Activated CD4-positive, alpha-beta memory T cell treated with anti-CD3 and anti-CD28 coated beads for 36 hours (primary cell): ENCODE measurements at places on chromosomes 16 and 17.

GRCh38 chr16:68242085-68242484, 3.1 kb upstream of the PLA2G15 start:
- DNase-seq, result no peak
- H3K27me3 ChIP-seq, result no peaks in the 10 kb centered on the region
- no peak overlapping the region for H3K4me3 ChIP-seq
- peaks cover 36% of the 10 kb centered on the region for H3K4me1 ChIP-seq

DNA sequence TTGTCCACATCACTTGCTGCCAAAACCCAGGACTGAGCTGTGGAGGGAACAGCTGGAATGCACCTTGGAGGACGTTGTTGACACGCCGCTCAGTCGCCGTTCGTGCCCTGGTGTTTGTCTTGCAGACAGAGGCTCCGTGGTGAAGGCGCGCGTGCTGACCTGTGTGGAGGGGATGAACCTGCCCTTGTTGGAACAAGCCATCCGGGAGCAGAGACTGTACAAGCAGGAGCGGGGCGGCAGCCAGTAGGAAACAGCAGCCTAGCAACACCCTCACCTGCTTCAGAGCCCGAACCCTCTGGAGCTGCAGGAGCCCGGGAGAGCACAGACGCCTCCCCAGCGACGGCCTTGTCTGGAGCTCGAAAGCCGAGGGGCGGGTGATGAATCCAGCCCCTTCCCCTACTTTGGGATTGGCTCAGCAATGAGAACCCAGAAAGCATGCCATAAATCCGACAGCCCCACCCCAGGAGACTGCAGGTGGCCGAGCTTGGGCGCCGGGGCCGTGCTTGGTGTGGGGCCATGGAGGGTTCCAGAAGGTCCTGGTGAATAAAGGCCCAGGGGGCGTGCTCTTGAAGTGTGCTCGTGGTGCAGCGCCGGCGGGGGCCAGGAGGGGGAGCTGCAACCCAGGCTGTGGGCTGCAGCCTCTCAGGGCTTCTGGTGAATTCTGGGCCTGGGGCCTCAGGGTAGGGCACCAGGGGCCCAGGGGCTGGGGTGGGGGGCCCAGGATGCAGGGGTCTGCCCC, 470 bp upstream of the CDK3 start:
- H3K4me1 ChIP-seq, result peaks cover 16% of the 10 kb centered on the region
- no peak overlapping the region for H3K27ac ChIP-seq
- no peak overlapping the region for H3K4me3 ChIP-seq
- DNase-seq, result peak; percentile 76
- no peaks in the 10 kb centered on the region for H3K27me3 ChIP-seq

DNA sequence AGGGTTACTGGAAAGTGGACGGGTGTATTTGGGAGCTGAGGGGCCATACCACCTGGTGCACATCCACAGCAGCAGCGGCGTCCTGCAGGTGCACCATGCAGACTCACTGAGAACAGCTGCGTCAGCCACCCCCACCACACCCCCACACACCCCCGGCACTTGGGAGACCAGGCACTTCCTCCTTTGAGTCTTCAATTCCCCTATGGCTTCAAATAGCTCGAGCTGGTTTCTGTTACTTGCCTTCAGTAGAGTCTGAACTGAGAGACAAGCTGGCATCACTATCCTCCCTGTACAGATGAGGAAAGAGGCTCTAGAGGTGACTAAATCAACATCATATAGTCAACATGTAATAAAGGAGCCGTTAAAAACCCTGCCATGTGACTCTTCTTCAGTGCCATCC, 15.4 kb downstream of the CUEDC1 start:
- no peaks in the 10 kb centered on the region for H3K36me3 ChIP-seq
- H3K4me1 ChIP-seq, result peaks cover 19% of the 10 kb centered on the region
- no peak overlapping the region for H3K27ac ChIP-seq

DNA sequence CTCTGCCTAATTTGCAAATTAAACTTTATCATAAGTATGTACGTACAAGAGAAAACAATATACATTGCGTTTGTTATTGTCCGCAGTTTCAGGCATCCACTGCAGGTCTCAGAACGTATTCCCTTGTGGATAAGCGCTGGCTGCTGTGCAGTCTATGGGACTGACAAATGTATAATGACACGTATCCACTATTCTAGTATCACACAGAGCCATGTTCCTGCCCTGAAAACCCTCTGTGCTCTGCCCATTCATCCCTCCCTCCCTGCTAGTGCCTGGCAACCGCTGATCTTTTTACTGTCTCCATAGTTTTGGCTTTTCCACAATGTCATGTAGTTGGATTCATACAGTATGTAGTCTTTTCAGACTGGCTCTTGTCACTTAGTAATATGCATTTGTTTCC, 179.4 kb downstream of the MAF start:
- H3K4me3 ChIP-seq, result no peak overlapping the region
- H3K27me3 ChIP-seq, result no peaks in the 10 kb centered on the region
- H3K27ac ChIP-seq, result no peak overlapping the region
- no peak for DNase-seq
- H3K36me3 ChIP-seq, result no peaks in the 10 kb centered on the region
- H3K4me1 ChIP-seq, result peaks cover 10% of the 10 kb centered on the region

DNA sequence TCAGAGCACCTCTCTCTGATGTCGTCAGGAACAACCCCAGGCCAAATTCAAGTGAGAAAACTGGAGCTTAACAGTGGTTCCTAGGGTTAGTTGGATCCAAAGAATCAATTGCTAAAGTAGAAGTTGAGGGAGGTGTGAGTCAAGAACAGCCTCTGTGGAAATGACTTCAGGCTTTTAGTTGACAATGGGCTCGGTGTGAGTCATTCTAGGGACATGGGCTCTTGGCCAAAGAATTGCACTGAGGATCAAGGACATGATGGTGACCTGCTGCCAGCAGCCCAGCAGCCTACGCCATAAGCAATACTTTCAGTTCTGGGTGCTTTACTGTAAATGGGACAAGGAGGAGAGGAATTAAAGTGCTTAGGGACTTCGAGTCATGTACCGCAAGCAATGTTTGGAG, 32.1 kb upstream of the SMURF2 start:
- DNase-seq, result no peak
- H3K36me3 ChIP-seq, result no peaks in the 10 kb centered on the region
- H3K27me3 ChIP-seq, result peaks cover 2% of the 10 kb centered on the region
- no peaks in the 10 kb centered on the region for H3K4me1 ChIP-seq

GRCh38 chr16:24955975-24956731, 59.0 kb downstream of the ARHGAP17 start:
- H3K27ac ChIP-seq, result no peak overlapping the region
- H3K36me3 ChIP-seq, result peaks cover 43% of the 10 kb centered on the region
- no peaks in the 10 kb centered on the region for H3K4me1 ChIP-seq
- H3K27me3 ChIP-seq, result no peaks in the 10 kb centered on the region
- no peak overlapping the region for H3K4me3 ChIP-seq

GRCh38 chr16:4532238-4532637, 6.3 kb downstream of the CDIP1 start:
- H3K4me3 ChIP-seq, result no peak overlapping the region
- peaks cover 10% of the 10 kb centered on the region for H3K36me3 ChIP-seq
- DNase-seq, result no peak
- H3K4me1 ChIP-seq, result peaks cover 42% of the 10 kb centered on the region
- H3K27ac ChIP-seq, result no peak overlapping the region

DNA sequence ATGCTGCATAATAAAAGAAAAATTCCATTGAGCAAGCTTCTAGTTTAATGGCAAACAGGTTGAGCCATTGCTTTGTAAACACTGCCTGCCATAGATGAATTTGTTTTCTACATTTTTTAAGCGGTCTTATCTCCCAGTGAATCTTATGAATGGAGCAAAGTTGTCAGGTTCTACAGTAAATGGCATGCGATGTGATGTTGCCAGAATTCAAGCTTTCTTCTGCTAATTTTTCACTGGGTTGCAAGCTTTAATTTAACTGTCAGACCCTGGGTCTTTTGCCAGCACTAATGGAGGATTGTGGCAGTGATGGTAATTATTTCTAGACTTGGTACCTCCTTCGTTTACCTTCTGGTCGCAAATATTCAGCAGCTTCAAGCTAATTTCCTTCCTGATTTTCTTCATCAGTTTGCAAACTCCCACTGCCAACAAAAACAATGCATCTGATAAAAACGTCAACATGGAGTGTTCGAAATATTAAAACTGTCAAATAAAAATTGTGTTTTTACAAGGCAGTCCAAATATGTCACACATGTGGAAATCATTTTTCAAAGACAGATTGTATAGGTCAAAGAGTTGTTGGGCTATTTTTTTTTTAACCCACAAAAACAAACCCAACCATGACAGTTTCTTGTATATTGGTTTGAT, 274.2 kb upstream of the ERCC4 start:
- H3K4me3 ChIP-seq, result no peak overlapping the region
- DNase-seq, result no peak
- no peaks in the 10 kb centered on the region for H3K36me3 ChIP-seq
- H3K4me1 ChIP-seq, result no peaks in the 10 kb centered on the region
- no peak overlapping the region for H3K27ac ChIP-seq

DNA sequence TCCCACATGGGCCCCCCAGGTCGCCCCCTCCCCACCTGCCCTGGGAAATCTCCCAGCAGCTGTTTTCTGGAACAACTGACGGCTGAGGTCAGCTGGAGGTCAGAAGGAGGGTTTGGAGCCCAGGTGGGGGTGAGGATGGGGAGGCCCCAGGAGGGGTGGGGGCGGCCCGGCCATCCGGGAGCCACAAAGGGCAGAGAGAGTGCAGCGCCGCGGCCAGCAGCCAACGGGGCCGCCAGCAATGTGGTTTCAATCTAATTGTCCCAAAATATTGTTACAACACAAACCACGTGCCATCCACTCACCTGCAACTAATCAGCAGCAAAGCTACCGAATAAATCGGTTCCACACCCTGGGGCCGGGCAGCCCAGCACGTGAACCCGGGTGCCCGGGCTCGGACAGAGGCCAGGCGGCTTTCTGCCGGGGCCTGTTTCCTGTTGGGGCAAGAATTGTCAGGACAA, 28.3 kb upstream of the SLC38A10 start:
- no peak overlapping the region for H3K4me3 ChIP-seq
- no peak overlapping the region for H3K27ac ChIP-seq
- no peaks in the 10 kb centered on the region for H3K4me1 ChIP-seq
- DNase-seq, result no peak
- H3K27me3 ChIP-seq, result peaks cover 1% of the 10 kb centered on the region

DNA sequence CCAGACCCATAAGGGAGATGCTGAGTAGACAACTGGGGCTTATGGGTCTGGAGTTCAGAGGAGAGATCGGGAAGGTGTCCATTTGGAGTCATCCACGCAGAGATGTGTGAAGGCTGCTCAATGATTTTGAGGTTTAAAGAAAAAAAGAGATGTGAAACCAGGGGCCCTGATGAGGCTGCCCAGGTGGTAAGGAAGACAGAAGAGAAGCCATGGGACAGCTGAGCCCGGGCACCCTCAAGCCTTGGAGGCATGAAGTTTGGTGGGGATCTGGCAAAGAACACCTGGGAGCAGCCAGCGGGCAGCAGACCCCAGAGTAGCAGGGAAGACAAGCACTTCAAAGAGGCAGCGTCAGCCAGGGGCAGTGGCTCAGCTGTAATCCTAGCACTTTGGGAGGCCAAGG, 20.8 kb upstream of the MYO15B start:
- no peaks in the 10 kb centered on the region for H3K36me3 ChIP-seq
- DNase-seq, result no peak
- H3K27ac ChIP-seq, result no peak overlapping the region
- H3K4me3 ChIP-seq, result no peak overlapping the region

DNA sequence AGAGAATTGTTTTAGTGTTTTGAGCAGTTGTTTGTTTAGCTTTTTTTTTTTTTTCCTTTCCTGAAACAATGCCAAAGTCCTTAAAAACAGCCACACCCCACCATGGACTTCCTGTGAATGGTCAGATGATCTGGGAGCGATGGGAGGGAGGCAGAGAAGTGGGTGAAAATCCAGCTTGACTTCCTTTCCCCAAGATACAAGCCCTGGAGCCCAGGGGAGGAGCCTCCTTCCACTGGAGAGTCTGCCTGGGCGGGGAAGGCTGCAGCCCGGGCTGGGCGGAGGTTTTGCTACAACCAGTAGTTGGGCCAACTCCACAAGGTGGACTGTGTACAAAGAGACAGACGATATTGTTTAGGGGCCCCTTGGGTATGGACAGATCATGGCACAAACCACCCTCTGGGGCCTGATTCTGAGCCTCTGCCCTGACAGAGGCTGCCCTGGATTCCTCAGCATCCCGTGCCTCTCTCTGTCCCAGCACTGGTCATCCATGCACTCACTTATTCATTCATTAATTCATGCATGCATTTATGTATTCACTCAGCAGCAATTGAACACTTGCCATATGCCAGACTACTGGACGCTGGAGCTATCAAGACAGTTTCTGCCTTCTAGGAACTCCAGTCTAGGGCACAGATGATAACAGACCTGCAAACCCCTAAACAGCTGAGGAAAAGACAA, 29.8 kb downstream of the WSB1 start:
- no peak for DNase-seq
- no peak overlapping the region for H3K4me3 ChIP-seq
- no peaks in the 10 kb centered on the region for H3K27me3 ChIP-seq
- H3K36me3 ChIP-seq, result peaks cover 2% of the 10 kb centered on the region

- H3K36me3 ChIP-seq, result no peaks in the 10 kb centered on the region
- no peak for DNase-seq
- no peak within 1 kb of the TSS for H3K4me3 ChIP-seq
- no peak within 1 kb of the TSS for H3K27ac ChIP-seq
Measured at GRCh38 chr16:27066668-27067537, at the start of gene C16orf82. Gene C16orf82, plus strand, starts transcription at chr16:27066927.

GRCh38 chr17:2691965-2692780, 19.4 kb downstream of the CLUH start:
- no peaks in the 10 kb centered on the region for H3K27me3 ChIP-seq
- peaks cover 5% of the 10 kb centered on the region for H3K4me1 ChIP-seq
- DNase-seq, result no peak
- H3K36me3 ChIP-seq, result peaks cover 3% of the 10 kb centered on the region
- H3K27ac ChIP-seq, result no peak overlapping the region

GRCh38 chr17:27315322-27315721, 21.4 kb downstream of the WSB1 start:
- H3K27ac ChIP-seq, result no peak overlapping the region
- H3K4me3 ChIP-seq, result no peak overlapping the region

- H3K27ac ChIP-seq, result no peak overlapping the region
- H3K4me3 ChIP-seq, result no peak overlapping the region
- peaks cover 48% of the 10 kb centered on the region for H3K36me3 ChIP-seq
- peak; percentile 90 for DNase-seq
Measured at GRCh38 chr17:76397687-76398522, 13.5 kb downstream of the SPHK1 start.

GRCh38 chr17:6348891-6349290, 86.0 kb downstream of the AIPL1 start:
- DNase-seq, result no peak
- H3K27ac ChIP-seq, result no peak overlapping the region
- H3K4me3 ChIP-seq, result no peak overlapping the region
- H3K27me3 ChIP-seq, result peaks cover 31% of the 10 kb centered on the region

GRCh38 chr16:78364556-78364880, 265.1 kb downstream of the WWOX start:
- H3K4me3 ChIP-seq, result no peak overlapping the region
- H3K27me3 ChIP-seq, result no peaks in the 10 kb centered on the region
- no peaks in the 10 kb centered on the region for H3K4me1 ChIP-seq
- H3K27ac ChIP-seq, result no peak overlapping the region

DNA sequence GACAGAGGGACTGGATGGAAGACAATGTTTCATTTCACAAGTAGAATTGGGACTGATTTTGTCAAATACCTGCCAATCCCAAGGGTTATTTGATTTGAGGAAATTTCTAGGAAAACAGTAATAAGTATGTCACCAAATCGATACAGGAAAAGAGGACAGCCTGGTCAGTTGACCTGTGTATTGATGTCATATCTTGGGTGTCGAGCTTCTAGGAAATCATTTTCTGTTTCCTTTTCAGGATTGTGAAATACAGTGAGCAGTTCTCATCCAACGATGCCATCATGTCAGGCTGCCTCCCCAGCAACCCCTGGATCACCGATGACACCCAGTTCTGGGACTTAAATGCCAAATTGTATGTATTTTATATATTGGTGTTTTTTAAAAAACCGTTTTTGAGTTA, 56.1 kb downstream of the RGS9 start:
- peaks cover 45% of the 10 kb centered on the region for H3K4me1 ChIP-seq
- no peaks in the 10 kb centered on the region for H3K27me3 ChIP-seq
- H3K4me3 ChIP-seq, result no peak overlapping the region
